ENCODE measurements at places on chromosomes 5 and 9.
A peak's percentile ranks its signal among the peaks of the same experiment; 100 is the strongest.

GRCh38 chr9:859251-859650 lies 17.8 kb downstream of the DMRT1 start:
- no peak for DNase-seq

GRCh38 chr5:92980491-92980890 lies 600.5 kb downstream of the NR2F1-AS1 start:
- DNase-seq: no peak

GRCh38 chr5:121171361-121171760 lies 680.3 kb upstream of the FTMT start:
- no peak for DNase-seq

GRCh38 chr5:961711-962240 lies 46.8 kb upstream of the NKD2 start:
- no peak for DNase-seq

DNA sequence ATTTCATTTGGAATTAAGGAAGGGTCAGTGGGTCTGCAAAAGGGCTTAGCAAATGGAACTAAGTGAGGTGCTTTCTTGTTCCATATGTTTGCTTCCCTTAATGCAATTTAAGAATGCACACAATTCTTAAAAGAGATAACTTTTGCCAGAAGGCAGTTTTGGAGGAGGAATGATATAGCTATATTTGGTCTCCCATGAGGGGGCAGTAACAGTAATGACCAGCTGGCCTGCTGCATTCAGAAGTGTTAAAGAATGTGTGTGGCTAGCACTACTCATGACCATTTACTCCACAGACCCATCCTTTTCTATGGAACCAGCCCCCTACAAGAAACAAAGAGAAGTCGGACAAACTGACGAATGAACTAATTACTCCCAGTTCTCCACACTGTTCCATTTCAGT lies 638.9 kb downstream of the RAB3C start:
- DNase-seq: no peak

DNA sequence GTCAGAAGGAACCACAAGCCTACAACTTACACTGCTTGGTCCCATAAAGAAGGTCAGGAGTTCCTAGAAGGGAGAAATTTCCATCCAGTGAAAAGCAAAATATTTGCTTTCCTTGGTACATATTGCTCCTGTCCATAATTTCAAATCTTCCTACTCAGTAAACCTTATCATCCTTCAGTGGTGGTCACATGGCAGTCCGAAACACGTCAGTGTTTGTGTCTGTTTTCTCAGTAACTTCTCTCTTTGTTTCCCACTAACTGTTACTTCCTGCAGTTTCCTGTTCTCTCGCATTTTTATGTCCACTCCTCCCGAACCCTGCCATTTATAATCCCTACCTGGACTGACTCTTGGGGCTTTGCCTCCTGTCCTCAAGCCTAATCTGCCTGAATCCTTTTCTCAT lies 129.1 kb downstream of the FANCC start:
- no peak for DNase-seq

DNA sequence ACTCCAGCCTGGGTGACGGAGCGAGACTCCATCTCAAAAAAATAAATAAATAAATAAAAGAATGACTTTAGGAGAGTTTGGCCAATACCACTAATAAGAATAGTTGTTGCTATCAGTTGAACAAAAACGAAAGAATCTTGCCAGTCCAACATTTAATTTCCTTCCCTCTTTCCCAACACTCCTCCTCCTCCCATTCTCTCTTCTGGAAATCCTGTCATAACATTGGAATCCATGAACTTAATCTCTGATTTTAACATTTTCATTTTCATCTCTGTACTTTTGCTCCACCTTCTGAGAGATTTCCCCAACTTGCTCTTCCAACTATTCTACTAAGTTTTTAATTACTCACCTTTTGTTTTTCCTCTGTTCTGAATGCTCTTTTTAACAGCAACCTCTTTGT lies 42.8 kb upstream of the CDK20 start:
- no peak for DNase-seq

DNA sequence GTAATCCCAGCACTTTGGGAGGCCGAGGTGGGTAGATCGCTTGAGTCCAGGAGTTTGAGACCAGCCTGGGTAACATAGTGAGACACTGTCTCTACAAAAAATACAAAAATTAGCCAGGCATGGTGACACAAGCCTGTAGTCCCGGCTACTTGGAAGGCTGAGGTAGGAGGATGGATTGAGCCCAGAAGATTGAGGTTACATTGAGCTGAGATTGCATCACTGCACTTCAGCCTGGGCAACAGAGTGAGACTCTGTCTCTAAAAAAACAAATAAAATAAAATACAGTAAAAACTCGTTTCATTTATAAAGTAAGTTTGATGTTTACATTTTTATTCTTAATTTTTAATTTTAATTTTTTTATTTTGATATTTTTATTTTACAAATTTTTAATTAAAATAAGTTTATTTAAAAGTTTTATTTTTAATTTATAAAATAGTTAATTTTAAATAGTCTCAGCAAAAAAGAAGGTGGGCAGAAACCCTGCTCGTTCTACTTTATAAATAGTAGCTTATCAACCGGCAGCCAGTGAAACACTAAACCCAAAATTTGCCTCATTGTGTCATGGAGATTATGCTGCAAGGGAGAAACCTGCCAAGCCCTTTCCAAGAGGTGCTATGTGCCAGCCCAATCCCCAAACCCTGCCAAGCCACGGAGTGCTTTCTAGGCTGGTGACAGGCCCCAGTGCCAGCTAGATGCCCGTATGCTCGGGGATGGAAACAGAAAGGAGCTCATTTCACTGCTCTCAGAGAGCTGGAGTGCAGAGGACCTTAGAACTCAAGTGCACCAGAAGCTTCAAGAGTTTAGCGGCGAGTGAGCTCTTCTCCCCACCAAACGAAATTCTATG lies 38.9 kb downstream of the SERINC5 start:
- DNase-seq: peak; percentile 88

- DNase-seq: no peak
These were observed 591.9 kb downstream of the SEMA5A start for GRCh38 chr5:8953911-8954438.

DNA sequence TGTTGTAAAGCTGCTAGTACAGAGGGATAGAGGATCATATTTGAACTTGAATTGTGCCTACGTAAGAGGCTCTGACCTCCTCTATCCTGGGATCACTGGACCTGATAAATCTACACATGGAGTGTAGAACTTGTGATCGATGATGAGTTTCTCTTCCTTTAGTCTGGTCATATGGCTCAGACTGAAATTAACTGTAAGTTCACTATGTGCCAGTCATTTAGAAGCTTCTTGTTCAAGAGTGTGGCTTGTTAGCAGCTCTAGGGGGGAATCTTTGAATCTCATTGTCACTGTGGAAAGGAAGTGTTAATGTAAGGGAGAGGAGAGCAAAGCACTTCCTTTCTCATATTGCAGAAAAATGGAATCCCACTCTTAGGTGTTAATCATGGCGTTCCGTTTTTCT lies 12.1 kb downstream of the ZBTB34 start:
- DNase-seq: no peak

GRCh38 chr5:150188146-150188842 lies 1.6 kb upstream of the SLC6A7 start:
- DNase-seq: no peak

- DNase-seq: no peak
These were observed 131.4 kb downstream of the ARHGEF28 start for GRCh38 chr5:73757416-73757815.

DNA sequence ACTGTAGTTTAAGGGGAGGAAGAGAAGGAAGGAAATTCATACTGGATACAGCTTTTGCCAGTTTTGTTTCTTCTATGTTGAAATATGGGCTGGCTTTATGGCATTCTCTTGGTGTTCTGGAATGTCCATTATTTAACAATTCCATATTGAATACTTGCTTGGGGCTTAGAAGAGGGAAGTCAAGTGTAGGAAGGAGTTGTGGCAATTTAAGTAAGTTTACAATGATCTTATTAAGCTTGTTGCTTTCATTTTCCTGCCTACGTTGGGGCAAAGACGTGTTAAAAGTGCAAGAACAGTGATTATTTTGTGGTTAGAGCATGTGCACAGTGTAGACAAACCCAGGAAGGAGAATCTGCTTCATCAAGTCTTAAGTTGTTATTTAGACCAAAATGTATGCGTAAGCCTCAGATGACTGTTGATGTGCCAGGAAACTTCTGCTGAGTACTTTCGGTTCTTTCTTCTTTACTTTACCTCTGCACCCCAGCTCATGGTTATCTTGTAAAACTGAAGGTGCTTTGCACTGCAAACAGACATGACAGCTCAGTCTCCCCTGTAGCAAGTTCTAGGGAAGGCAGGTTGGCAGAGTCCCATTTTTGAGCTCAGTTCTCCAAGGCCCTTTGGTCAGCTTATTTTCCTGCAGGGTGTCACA lies 75.8 kb downstream of the F2RL2 start:
- DNase-seq: peak; percentile 12

DNA sequence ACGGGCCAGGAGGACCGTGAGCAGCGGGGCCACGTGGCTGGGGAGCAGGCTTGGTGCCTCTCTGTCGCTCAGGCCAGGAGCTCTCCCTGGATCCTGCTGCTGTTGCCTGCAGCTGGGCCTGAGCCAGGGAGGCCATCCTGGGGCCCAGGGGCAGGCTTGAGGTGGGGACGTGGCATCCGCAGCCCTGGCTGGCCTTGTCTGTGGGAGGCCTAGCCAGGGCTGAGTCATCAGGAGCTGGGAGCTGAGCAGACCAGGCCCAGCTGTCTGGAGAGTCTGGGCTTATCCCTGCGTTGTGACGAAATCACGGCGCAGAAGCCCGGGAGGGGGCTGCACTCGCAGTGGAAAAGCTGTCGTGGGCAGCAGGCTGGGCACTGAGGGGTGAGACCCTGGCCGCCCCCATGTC lies 138.8 kb upstream of the COL5A1 start:
- peak; percentile 32 for DNase-seq

- no peak for DNase-seq
These were observed 268.2 kb downstream of the TMEM167A start for GRCh38 chr5:82808960-82809359.

- DNase-seq: no peak
These were observed 92.6 kb upstream of the CDH6 start for GRCh38 chr5:31100781-31101310.

DNA sequence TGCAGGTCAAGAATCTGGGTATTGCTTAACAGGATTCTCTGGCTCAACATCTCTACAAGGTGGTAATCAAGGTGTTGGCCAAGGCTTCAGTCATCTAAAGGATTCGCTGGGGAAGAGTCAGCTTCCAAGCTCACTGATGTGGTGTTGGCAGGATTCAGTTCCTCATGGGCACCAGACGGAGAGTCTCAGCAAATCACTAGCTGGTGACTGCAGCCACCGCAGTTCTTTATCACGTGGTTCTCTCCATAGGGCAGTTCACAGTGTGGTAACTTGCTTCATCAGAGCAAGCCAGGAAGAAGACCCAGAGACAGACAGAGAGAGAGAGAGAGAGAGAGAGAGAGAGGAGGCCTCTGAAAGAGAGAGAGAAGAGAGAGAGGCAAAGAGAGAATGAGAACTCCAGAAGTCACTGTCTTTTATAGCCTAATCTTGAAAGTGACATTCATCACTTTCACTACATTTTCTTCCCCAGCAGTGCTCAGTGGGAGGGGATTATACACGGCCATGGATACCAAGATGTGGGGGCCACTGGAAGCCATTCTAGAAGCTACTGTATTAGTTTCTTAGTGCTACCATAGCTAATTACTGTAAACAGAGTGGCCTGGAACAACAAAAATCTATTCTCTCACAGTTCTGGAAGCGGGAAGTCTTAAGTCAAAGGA lies 109.2 kb upstream of the SMIM23 start:
- peak; percentile 71 for DNase-seq

GRCh38 chr5:1644810-1645571 lies 121.2 kb upstream of the LPCAT1 start:
- peak; percentile 95 for DNase-seq

DNA sequence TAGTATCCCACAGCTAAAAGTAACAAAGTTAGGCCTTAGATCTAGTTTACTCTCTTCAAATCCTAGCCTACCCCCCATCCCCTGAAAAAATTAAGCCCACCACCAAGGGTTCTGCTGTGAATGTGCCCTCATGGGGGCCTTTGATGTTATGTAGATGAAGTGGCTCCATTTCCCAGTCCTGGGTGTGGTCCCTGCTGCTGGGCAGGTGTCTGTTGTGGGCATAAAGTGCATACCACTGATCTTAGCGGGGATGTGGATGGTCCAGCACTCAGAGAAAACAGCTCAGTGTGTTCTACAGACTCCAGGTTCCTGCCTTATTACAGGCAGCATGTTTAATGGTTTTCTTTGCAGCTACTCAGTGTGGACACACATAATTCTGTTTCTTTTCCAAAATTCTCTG lies 1.9 kb downstream of the PCBD2 start:
- no peak for DNase-seq

DNA sequence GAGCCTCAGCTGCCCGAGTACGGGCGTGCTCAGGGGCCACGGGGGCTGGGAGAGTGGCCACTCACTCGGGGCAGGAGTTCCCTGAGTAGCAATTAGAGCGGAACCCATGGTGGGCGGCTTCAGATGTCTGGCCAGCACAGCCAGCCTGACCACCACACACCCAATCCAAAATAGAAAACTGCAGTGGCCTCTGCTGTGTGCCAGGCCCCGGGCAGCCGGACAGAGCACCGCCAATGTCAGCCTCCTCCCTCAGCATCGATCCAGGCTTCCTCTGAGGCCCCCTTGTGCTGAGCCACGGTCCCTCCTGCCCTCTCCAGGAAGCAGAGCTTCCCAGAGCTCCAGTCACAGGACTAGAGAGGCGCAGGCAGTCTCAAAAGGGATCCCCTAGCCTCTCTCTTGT lies 2.7 kb downstream of the ADAMTS2 start:
- DNase-seq: no peak

GRCh38 chr9:134562146-134562849 lies 79.3 kb upstream of the COL5A1 start:
- no peak for DNase-seq

DNA sequence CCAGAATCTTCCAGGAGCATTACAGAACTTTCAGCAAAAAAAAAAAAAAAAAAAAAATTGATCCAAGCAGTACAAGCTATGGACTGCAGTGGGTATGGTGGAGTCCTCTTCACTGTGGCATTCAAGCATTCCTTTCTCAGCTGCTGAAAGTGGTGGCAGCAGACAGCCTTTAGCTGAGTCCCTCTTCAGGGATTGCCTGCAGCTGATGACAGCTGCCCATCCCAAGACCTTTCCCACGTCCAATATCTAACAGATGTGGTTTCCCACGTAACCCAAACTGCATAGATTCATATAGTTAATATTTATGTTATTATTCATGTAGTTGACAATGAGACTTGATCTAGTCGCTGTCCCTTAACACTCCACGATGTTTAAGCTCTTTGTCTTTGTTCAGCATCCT lies 475.9 kb downstream of the TLE1 start:
- no peak for DNase-seq

- DNase-seq: no peak
These were observed 110.8 kb downstream of the PSAT1 start for GRCh38 chr9:78407636-78408312.

GRCh38 chr5:39219437-39219836 lies at the start of gene FYB1:
Gene FYB1 (minus strand): TSS chr5:39219563. CDS start chr5:39202960, 16,603 bp downstream.
- peak; percentile 73 for DNase-seq

GRCh38 chr5:109944461-109944860 lies 254.7 kb downstream of the MAN2A1 start:
- DNase-seq: no peak

GRCh38 chr9:136599811-136600660 lies 54.2 kb upstream of the NOTCH1 start:
- DNase-seq: peak; percentile 89

GRCh38 chr5:67316695-67317094 lies 120.1 kb upstream of the CD180 start:
- no peak for DNase-seq

- no peak for DNase-seq
These were observed 663.9 kb upstream of the RGMB start for GRCh38 chr5:98109561-98110006.

Measured in Ammon's horn (tissue), 1 donor.